Testis (tissue), 5 donors: ENCODE measurements at places on chromosomes 11 and 22. TPM values are rescaled to one million over a fixed set of nuclear protein-coding genes. Genes with fewer than 3 reads are reported as not detected.

Gene CAPN5
- total RNA-seq, result 116 TPM

Gene OR52I2
- total RNA-seq, result not detected

Gene HEPN1
- total RNA-seq, result not detected

DNA sequence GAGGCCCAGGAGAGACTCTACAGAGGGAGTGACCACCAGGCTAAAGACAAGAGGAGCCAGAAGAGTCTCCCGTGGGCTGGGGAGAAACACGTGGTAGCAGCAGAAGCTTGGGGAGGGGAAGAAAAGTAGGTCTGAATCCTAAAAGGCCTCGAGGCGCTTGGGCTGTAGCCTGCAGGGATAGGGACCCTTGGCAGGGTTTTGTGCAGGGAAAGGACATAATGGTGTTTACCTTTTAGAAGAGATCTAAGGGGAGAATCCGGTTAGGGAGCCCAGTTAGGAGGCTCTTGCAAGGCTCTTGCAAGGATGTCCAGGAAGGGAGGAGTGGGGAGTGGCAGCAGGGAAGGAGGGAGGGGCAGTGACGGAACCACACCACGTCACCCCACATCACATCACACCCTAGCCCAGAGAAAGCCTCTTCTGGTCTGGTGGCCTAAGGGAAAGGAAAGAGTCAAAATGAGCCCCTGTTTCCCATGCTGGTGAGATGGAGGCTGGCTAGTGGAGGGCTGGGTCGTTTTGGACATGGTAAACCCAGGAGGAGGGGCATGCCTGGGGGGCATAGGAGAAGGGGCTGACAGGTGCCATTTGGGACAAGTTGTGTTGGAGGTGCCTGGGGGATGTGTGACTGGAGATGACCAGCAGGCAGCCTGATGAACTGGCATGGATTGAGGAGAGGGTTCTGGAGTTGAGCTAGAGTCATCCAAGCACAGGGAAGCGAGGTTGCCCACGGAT lies 6.2 kb upstream of the FAM83F start:
- H3K4me1 ChIP-seq, result no peaks in the 10 kb centered on the region
- no peak overlapping the region for H3K4me3 ChIP-seq
- H3K27ac ChIP-seq, result no peak overlapping the region
- no peak for DNase-seq
- no peaks in the 10 kb centered on the region for H3K36me3 ChIP-seq

DNA sequence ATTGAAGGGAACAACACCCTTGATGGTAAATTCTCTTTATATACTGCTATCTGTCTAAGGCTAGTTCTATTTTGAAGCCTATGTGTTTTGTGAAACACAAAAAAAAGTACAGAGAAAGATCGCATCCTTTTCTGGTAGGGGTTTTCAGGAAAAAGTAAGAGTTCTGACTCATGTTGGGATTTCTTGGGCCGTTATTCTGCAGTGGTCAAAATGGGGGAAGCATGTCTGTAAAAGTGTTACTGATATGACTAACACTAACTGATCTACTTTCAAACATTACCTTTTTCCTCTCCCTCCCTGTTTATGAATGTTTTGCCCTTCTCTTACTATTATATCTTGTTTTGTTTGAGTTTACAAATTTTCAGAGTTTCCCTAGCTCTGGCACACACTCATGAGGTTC lies 53.9 kb downstream of the CTNND1 start:
- no peak overlapping the region for H3K27ac ChIP-seq
- H3K36me3 ChIP-seq, result no peaks in the 10 kb centered on the region
- peaks cover 8% of the 10 kb centered on the region for H3K4me1 ChIP-seq

- no peak for DNase-seq
- H3K27ac ChIP-seq, result peak overlapping the region; percentile 84
- no peaks in the 10 kb centered on the region for H3K27me3 ChIP-seq
- H3K4me3 ChIP-seq, result no peak overlapping the region
- no peaks in the 10 kb centered on the region for H3K36me3 ChIP-seq
- H3K4me1 ChIP-seq, result peaks cover 61% of the 10 kb centered on the region
These were observed 5.4 kb upstream of the FTH1 start for GRCh38 chr11:61972672-61973475.

DNA sequence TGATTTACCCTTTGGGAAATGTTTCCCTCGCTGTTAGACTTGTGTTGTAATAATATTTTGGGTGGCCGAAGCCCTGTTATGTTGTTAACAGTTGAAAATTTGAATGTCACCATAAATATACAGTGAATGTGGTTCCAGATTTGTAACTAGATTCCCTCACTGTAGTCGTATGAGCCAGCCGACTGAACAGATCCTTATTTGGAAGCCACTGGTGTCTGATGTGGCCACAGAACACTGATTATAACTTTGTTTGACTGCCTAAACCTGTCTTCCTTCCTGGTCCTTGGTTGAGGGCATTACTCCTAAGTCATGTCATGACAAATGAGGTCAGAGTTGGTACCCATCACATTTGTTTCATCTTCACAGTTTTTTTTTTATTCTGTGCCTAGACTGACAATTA lies 45.4 kb downstream of the YAP1 start:
- H3K4me1 ChIP-seq, result no peaks in the 10 kb centered on the region
- no peaks in the 10 kb centered on the region for H3K27me3 ChIP-seq
- H3K27ac ChIP-seq, result no peak overlapping the region
- no peak overlapping the region for H3K4me3 ChIP-seq
- no peak for DNase-seq

DNA sequence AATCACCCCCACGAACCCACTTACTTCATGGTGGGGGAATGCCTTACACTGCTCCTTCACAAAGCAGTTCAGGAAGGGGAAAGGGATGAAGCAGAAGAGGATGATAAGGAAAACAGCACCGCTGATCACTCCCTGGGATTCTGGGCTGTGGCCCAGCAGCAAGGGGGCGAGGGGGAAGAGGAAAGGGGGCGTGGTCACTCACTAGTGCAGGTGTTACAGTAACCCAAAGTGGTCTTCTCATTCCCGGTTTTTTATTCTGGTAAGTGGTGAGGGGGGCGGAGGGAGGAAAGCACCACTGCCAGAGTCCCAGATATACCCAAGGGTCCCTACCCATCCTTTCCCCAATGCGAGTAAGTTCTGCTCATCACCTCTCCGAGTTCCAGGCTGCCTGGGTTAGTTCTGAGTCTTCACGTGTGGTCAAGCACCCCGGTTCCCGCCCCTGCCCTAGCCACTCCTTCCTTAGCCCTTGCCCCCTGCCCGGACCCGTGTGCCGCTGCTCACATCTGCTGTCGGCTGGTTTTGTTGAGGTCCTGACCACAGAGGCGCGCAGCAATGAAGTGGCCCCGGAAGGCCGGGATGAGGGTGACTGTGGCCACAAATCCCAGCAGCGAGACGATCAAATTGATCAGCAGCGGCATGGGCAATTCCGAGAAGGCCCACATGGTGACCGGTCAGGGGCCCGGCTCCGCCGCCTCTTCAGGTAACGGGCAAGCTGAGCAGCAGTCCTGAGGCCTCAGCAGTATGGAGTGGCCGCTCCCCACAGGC lies 477 bp downstream of the DPAGT1 start:
- H3K4me3 ChIP-seq, result peak overlapping the region; percentile 76
- H3K36me3 ChIP-seq, result no peaks in the 10 kb centered on the region
- DNase-seq, result no peak
- H3K4me1 ChIP-seq, result peaks cover 32% of the 10 kb centered on the region
- no peaks in the 10 kb centered on the region for H3K27me3 ChIP-seq
- peak overlapping the region; percentile 84 for H3K27ac ChIP-seq

DNA sequence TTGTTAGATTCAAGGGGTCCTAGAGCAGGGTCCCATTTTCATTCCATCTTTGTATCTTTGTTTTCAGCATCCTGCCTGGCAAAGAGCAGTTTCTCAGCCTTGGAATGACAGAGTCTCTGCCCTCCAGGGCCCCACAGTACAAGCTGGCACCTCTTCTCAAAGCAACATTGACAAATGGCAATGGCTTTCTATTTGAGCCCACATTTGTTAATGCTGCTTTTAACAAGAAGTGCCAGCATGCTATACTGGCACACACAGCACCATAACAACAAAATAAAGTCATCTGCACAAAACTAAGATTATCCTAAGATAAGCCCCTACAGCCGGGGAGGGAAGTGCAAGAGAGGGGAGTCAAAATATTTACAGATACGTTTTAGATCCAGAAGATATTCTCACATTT lies 309.7 kb upstream of the C11orf87 start:
- no peak for DNase-seq
- H3K4me1 ChIP-seq, result no peaks in the 10 kb centered on the region
- H3K27ac ChIP-seq, result no peak overlapping the region
- no peaks in the 10 kb centered on the region for H3K36me3 ChIP-seq
- H3K27me3 ChIP-seq, result no peaks in the 10 kb centered on the region
- H3K4me3 ChIP-seq, result no peak overlapping the region

GRCh38 chr11:67664696-67665540 lies 9.5 kb downstream of the ALDH3B2 start:
- DNase-seq, result no peak
- H3K4me3 ChIP-seq, result no peak overlapping the region
- H3K36me3 ChIP-seq, result no peaks in the 10 kb centered on the region
- no peaks in the 10 kb centered on the region for H3K4me1 ChIP-seq
- H3K27me3 ChIP-seq, result no peaks in the 10 kb centered on the region
- no peak overlapping the region for H3K27ac ChIP-seq

DNA sequence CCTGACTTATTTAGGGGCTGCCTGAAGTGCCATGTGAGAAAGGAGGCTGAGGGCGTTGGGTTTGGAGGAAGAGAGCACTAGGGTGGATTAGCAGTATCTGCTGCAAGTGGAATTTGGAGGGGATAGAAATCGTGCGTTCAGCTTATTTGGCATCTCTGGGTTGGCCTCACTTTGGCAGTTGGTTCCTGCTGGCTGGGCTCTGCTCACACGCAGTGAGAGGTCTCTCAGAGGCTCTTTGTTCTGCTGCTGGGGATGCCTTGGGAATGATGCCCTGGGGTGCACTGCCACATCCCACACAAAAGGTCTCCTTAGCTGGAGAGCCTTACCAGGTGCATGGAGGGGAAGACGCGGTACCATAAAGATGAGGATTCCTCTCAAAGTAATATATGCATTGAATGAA lies 17.7 kb upstream of the MICAL2 start:
- DNase-seq, result no peak
- peak overlapping the region; percentile 20 for H3K27ac ChIP-seq
- no peaks in the 10 kb centered on the region for H3K27me3 ChIP-seq
- H3K4me3 ChIP-seq, result no peak overlapping the region
- H3K4me1 ChIP-seq, result peaks cover 42% of the 10 kb centered on the region
- H3K36me3 ChIP-seq, result no peaks in the 10 kb centered on the region

GRCh38 chr11:28289444-28289843 lies 181.3 kb downstream of the METTL15 start:
- DNase-seq, result no peak
- H3K4me3 ChIP-seq, result no peak overlapping the region
- H3K4me1 ChIP-seq, result no peaks in the 10 kb centered on the region
- H3K27me3 ChIP-seq, result no peaks in the 10 kb centered on the region
- H3K27ac ChIP-seq, result no peak overlapping the region
- H3K36me3 ChIP-seq, result no peaks in the 10 kb centered on the region

DNA sequence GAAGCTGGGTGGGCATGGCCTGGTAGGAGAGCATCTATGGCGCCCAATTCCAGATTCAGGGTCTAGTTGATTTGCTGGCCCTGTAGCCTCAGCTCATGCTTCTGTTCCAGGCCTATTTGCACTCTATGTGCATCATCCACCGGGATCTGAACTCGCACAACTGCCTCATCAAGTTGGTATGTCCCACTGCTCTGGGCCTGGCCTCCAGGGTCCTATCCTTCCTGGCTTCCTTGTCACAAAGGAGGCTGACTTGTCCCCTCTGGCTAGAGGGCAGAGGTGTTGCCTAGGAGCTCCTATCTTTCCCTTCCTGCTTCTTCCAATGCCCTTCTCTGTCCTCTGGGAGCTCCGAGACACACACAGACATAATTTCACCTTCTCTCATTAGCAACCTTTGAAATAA lies 21.3 kb downstream of the PIK3IP1 start:
- H3K4me3 ChIP-seq, result no peak overlapping the region
- peaks cover 16% of the 10 kb centered on the region for H3K4me1 ChIP-seq
- peak overlapping the region; percentile 74 for H3K27ac ChIP-seq
- H3K36me3 ChIP-seq, result no peaks in the 10 kb centered on the region
- no peak for DNase-seq

GRCh38 chr11:75816561-75817239 lies 1.7 kb downstream of the UVRAG start:
- H3K36me3 ChIP-seq, result no peaks in the 10 kb centered on the region
- H3K4me3 ChIP-seq, result no peak overlapping the region
- H3K27ac ChIP-seq, result no peak overlapping the region
- peaks cover 23% of the 10 kb centered on the region for H3K4me1 ChIP-seq
- no peaks in the 10 kb centered on the region for H3K27me3 ChIP-seq
- DNase-seq, result no peak
